ENCODE measurements at places on chromosomes 11 and 22.

DNA sequence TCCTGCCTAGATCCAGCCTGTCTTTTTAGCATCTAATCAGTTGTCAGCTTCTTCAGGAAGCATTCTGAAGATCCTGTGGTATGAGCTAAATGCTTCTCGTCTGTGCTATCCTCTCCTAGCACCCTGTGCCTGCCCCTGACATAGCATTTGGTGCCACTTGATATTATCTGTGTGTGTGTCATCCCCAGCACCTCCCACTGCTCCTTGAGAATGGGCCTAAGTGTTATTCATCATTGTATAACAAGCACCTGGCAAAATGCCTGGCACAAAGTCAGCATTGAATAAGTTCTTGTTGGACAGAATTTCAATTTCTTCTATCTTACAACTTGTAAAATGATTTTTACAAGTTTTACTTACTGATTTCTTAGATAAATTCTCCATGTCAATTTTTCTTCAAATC lies 28.1 kb upstream of the OLFML1 start:
- DNase-seq = no peak

DNA sequence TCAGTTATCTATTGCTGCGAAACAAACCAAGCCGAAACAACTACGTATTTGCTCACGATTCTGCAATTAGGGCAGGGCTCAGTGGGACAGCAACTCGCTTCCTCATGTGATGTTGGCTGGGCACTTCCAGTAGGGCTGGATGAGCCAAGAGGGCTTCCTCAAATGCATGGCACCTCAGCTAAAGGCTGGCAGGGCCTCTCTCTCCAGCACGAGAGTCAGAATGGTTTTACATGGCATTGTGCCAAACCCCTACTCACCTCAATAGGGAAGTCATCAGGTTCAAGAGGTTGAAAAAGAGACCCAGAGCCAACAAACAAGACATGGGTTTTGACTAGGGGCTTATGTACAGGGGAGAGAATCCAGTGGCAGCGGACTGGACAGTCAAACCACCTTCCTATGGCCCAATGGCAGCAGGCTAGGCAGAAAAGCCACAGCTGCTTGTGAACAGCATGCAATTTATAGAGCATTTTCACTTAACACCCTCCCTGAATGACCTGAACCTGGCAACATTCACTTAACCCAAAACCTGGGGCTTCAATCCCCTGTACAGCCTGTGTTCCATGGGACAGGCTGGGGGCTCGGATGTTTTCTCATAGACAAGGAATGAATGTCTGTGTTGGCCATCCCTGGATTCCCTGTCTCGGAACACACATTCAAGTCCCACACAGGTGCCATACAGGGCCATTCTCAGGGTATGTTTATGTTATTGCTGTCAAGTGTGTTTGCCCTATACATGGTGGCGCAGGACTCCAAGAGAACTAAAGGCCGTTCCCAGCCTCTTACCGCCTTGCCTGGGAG lies 154.2 kb upstream of the NAV2 start:
- no peak for DNase-seq

DNA sequence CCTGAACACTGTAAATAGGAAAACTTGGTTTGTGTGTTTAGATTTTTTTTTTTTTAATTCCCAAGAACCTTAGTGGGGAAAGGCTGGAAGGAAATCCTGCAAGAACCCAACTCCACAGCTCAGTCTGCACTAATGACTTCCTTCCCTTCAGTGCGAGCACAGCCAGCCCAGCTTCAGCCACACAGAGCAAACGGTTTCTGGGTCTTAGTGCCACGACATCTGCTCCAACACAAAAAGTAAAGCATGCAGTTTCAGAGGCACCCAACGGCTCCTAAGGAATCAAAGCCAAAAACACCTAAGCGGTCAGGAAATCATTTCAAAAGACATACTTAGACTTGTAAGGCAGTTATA lies 236.1 kb downstream of the TTC28 start:
- DNase-seq = peak; percentile 52

- no peak for DNase-seq
Observed at GRCh38 chr22:36756031-36756430, 19.9 kb downstream of the IFT27 start.

DNA sequence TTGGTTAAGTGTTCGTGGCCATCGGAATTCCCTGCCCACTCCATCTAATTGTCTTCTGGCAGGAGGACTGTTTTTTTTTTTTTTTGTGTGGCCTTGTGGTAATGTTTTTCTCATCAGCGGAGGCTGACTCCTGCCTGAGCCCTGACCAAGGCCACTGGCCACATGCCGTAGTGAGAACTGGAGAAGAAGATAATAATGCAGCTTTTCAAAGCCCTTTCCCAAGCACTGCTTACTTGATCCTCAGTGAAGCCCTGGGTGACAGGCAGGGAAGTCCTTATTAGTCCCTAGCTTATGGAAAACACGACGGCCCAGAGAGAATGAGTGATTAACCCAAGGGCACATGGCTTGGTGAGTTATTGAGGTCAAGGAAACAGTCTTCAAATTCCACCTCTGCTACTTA lies 71.2 kb downstream of the ADM start:
- no peak for DNase-seq

- DNase-seq = peak; percentile 92
Observed at GRCh38 chr11:72040491-72041363, 39.6 kb downstream of the NUMA1 start.

DNA sequence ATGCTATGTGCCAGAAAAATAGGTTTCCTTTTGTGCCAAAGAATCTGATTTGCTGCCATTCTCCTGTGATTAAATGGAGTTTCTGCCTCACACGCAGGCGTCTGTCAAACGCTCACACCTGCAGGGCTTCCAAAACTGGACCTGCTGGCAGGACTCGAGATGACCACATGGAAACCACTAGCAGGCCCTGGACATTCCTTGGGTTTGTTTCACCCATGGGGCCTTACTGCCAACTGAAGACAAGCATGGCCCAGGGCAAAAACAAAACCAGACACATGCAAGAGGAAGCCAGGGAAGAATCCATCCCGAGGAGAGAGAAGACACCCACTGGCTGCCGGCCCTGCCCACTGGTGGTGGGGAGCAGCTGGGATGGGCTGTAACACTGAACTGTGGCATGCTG lies 55.9 kb upstream of the MN1 start:
- DNase-seq = no peak

GRCh38 chr11:20158597-20159257 lies 1.5 kb downstream of the DBX1 start:
- no peak for DNase-seq

DNA sequence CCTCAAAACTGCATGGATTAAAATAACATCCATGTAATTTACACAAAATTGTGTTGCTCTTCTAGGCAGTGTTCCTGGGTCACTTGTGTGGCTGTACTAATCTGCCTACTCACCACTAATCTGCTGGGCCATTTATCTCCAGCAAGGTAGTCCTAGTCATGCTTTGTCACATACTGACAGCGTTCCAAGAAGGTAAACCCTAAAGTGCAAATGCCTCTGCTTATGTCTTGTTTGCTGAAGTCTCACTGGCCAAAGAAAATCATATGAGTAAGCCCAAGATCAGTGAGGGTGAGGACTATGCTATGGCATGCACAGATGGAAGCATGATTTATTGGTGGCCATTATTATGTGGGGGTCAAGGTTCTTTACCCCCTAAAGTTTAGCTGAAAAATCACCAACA lies 630.2 kb upstream of the LUZP2 start:
- DNase-seq = no peak

DNA sequence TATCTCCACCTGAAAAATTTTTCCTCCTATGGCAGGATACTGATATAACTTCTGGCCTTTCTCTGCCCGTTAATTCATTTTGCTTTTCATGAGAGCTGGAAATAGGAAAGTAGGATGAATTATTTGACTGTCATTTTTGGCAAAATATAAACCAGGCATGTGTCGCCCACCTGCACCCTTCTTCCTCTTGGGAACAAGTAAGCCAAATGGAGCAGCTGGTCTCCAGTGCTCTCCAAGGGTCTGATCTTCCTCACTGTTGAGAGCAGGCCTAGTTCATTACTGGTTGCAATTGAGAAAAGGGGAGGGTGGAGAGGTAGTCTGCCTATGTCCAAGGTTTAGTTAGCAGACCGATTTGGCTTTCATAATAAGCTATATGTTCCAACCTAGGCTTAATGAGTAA lies 582.2 kb downstream of the DLG2 start:
- DNase-seq = no peak

GRCh38 chr11:23570828-23571227 lies 710.6 kb upstream of the CCDC179 start:
- DNase-seq = no peak

DNA sequence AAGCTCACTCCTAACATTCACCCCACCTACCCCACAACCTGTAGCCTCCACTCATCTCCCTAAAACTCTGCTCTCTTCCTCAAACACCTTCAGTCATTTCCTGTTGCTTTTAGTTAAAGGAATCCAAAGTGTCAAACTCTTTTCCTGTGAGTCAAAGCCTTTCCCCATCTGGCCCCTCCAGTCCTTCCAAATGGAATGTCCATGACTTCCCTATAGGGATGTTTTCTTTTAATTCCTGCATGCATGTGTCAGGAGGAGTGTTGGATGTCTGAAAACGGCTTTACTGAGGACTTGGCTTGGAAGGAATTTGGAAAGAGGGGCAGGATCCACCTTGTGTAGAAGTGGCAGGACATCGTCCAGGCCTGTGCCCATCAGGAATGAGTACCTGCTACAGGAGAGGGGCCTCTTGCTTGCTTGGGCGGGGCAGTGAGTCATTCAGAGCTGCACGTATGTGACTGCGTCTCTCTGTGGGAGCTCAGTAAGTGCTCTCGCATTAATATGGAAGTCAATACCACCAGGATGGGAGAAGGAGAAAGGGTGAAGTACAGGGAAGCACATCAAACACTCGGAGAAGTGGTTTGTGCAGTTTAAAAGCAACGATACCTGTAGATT lies 491.9 kb downstream of the OPCML start:
- no peak for DNase-seq

Data from KG1 (cell line).